ENCODE measurements at places on chromosomes 4 and X.

- no peak for DNase-seq
These were observed 14.5 kb upstream of the NALF2 start for GRCh38 chrX:69489625-69490024.

DNA sequence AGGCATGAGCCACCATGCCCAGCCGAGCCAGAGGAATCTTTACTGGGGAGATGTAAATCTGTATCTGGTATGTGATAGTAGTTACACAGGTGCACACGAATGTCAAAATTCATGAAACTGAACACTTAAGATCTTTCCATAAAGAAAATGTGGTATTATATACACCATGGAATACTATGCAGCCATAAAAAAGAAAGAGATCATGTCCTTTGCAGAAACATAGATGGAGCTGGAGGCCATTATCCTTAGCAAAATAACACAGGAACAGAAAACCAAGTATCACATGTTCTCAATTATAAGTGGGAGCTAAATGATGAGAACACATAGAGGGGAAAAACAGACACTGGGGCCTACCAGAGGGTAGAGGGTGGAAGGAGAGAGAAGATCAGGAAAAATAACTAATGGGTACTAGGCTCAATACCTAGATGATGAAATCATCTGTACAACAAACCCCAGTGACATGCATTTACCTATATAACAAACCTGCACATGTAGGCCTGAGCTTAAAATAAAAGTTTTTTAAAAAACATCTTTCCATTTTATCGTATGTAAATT, 7.8 kb downstream of the TMEM156 start:
- no peak for DNase-seq

- no peak for DNase-seq
These were observed 57.7 kb downstream of the HPGDS start for GRCh38 chr4:94284889-94285288.

GRCh38 chr4:140635606-140636005, 66.8 kb upstream of the UCP1 start:
- DNase-seq = no peak

GRCh38 chr4:91681544-91681943, 622.2 kb upstream of the GRID2 start:
- DNase-seq = no peak

DNA sequence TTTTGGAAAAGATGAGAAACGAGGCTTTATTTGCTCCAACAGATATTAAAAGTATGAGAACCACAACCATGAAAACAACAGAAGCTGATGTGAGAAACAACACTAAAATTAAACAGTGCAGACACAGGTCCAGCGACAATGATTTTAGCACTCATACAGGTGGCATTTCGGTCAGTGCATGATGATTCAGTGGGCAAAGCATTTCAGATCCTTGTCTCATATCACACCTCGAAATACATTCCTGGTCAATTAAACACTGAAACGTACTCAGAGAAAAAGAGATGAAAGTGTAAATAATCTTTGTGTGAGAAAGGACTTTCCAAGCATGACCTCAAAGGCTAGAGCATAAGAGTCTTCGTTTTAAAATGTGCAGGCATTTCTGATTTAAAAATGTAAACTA, 85.2 kb downstream of the ACOX3 start:
- no peak for DNase-seq

DNA sequence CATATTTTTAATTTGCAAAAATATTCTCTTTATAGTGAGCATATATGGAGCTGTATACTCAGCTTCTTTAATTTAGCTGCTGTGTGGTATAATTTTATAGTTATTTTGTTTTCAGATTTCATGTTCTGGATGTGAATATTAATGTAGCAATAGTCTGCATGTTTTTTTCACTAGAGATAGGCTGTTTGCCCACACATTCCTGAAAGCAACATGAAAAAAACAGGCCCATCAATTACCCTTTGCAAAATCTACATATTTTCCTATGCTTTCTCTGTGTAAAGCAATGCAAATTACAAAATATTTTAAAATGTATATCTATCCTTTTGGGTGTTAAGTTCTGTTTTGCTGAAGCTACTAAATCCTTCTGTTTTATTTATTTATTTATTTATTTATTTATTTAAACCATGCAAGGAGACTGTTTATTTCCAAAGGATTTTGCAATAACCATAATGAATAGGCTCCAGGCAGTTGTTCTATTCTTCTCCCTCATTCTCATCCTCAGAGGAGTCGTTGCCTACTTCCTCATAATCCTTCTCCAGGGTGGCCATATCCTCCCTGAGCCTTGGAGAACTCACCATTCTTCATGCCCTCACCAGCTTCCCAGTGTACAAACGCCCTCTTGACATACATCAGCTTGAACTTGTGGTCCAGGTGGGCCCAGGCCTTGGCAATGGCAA, 277.1 kb downstream of the ANKRD50 start:
- no peak for DNase-seq

GRCh38 chrX:71098951-71099506, 3.4 kb downstream of the FOXO4 start:
- no peak for DNase-seq

- DNase-seq = no peak
These were observed 5.7 kb downstream of the PITX2 start for GRCh38 chr4:110617075-110617640.

DNA sequence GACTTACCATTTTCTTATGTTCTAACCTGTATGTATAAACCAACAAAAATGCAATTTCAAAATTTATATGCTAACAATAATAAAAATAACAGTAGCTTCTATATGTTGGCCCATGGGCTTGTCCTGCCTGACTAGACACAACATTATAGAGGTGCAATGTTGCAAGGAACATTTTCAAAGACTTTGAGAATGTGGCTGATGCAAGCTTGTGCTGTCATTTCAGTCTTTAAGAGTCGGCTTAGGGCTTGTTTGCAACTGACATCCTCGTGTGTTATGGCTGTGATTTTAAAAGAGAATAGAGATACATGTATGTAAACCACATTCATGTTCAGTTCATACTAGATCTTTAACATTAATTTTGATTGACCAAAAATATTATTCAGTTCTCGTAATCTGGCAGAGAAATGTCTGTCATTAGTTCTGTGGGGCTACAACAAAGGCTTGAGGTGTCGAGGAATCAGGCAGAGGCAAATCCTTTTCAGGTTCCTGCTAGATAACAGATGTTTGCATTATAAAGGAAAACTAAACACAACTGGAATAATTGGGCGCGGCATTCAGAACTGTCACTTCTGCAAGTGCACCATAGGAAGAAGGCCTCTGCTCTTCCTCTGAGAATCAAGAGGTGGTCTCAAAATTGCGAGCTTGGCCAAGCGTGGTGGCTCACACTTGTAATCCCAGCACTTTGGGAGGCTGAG, 13.1 kb downstream of the TMSB4X start:
- no peak for DNase-seq

- DNase-seq = no peak
These were observed 16.2 kb downstream of the GATB start for GRCh38 chr4:151744614-151745013.

DNA sequence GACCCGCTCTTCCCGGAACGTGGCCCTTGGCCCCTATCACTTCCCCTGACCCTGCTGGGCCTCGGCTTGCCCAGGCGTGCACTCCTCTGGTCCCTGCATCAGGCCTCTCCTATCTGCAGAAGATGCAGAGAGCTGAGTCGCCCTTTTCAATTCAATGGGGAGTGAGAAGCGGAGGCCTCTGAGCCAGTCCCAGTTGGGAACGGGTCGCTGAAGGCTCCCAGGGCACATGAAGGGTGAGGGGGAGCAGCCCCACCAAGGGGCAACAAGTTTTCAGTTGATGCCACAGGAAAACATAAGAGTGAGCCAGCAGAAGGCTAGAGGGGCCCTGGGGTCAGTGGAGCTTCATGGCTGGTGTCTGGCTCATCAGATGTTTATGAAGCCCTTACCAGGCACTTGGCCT, 17.1 kb downstream of the PSAPL1 start:
- no peak for DNase-seq

DNA sequence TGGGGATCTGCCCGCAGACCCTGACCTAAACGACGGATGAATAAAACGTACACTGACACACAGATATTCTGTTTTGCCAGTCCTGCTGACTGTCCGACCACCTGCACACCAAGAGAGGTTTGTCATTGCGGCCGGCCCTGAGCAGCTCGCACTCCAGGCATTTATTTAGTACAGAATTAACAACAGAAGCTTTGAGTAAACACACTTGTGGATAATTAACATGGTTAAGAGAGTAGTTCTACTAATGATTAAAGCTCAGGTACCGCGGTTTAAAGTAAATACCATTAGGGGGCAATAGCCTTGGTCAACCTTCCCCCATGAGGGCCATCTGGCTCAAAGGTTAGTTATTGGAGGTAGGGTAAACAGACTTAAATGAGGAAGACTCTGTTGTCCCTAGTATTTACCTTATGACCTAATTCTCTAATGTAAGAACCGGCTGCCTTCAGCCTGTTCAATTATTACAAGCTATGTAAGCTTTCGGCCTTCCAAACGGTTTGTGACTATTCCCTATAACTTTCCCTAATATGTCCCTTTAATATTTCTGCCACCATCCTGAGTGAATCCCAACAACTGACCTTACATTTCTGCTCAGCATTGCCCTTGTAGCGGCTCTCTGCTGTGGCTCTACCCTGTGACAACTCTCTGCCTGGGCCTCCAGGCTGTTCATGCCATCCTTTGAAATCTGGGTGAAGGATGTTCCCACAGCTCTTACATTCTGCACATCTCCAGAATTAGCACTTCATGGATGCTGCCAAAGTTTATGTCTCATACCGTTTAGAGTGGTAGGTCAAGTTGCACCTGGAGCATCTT, 46.9 kb upstream of the SYTL5 start:
- no peak for DNase-seq

- no peak for DNase-seq
These were observed 8.6 kb upstream of the ARHGAP10 start for GRCh38 chr4:147723326-147723725.

DNA sequence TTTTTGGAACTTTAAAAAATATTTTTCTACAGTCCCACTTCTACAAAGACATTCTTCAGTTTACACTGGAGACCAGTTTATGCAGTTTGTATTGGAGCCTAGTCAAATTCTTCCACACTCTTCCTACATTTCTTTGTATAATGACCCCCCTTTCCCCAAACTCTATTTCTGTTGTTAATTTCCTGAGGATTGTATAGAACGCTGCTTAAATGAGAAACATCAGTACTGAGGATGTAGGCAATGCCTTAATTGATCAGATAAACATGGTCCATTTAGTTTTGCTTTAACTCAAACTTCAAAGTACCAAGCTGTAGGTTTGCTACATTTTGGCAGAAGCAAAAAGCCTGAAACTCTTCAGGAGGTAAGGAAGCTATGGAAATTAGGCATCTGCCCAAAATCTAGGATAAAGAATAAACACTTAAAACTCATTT, 155.5 kb downstream of the SLC7A11 start:
- DNase-seq = no peak

DNA sequence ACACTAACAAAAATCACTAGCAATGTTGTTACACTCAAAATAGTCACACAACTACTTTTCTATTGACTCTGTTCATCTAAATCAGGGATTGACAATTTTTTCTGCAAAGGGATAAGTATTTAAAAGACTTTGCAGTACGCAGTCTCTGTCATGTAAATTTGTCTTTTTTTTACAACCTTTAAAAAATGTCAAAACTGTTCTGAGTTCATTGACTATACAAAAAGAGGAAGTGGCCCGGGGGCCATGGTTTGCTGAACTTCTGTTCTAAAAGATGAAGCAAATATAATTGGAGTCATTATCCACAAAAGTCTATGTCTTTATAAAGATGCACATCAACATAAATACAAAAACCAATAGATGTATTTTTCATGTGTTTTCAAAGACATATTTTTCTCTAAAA, 1310.3 kb downstream of the RPA4 start:
- no peak for DNase-seq

- no peak for DNase-seq
These were observed 748.0 kb upstream of the PCDH7 start for GRCh38 chr4:29972121-29972520.

GRCh38 chrX:20442597-20442996, 175.9 kb upstream of the RPS6KA3 start:
- peak; percentile 78 for DNase-seq

GRCh38 chr4:61067381-61067780, 132.7 kb upstream of the ADGRL3 start:
- no peak for DNase-seq

DNA sequence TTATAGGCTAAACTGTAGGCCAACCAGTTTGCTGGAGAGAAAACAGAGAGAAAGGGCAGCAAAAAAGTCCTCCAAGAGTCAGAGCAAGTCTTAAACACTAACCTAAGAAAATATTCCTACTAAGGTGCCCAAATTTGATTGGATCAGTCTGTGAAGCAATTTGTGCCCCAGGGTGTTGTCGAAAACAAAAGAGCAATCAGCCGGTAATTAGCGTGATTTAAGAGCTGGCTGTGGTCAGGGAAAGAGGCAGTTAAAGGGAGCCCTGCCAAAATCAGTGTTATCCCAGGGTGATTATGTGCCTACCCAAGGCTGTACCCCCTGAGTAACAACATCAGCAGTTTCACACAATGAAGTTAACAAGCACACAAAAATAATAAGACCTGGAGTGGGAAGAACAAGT, 6.4 kb upstream of the BRWD3 start:
- DNase-seq = no peak
